ENCODE measurements at places on chromosomes 7 and 10.

- no peak for DNase-seq
Measured at GRCh38 chr10:33257439-33258080, 76.9 kb downstream of the NRP1 start.

DNA sequence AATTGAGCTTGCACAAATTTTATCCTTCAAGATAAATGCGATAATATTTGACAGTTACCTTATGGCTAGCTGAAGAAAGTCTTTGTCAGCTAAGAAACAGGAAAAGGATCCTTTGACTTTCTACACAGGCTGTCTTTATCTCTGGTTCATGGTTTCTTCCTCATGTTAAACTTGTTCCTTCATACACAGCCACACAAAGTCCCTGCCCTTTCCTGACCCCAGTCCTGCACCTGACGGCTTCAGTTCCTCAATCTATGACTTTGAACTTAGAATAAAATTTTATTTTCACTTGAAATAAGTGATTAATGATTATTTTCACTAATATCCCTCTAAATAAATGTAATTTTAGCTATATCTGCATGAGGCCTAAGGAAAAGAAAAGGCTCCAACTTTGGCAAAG, 77.8 kb upstream of the PRSS1 start:
- no peak for DNase-seq

GRCh38 chr7:18167815-18168214, 140.2 kb upstream of the PRPS1L1 start:
- no peak for DNase-seq

DNA sequence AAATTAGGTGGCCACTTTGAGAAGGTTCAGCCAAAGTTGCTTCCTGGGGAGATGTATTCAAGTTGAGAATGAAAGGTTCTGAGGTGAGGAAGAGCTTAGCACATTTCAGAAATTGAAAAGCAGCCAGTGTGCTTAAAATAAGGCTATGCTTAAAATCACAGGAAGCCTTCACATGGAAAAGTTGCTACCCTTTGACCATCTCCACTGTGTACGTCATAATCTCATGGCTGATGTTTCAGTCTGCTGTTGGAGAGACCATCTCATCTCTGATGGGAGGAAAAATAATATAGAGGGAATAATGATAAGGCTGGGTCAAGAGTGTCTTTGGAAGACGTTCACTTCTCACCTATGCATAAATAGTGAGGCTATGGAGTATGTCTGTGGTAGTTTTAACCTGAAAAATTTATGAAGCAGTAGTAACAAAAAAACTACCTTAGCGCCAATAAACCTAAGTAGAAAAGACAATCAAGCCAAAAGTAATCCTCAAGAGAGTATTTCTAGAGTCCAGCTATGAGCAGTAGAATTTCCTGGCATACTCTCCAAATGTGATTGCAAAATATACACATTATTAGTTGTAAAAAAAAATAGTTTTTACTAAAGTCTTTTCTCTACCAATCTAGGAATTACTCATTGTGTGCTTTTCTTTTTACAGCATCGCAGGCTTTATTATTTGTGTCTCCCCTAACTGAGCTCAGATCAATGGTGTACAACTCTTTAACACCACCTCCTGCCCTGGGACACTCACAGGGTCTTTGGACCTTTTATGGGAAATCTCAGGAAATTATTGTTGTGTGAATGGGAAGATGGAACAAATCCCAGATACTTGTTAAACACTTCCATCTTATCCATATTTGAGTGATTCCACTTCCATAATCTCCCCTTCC, 435.2 kb upstream of the LRGUK start:
- DNase-seq = no peak

DNA sequence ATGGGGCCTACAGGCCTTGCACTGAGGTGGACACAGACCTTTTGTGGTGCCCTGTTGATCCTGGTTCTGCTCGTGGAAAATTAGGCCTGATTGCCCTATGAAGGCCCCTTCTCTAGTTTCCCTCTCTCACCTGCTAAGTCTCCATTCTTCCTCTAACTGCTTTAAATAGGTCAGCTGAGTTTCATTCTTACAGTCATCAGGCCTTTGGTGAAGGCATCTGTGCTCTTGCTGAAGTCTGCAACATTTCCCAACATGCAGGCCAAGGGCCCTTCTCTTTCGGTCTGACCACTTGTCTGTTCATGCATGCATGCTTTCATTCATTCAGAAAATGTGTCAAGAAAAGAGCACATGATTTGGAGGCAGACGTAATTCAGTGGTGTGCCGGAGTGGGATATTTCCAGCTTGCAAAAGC, 244.0 kb downstream of the BUB3 start:
- DNase-seq = no peak

- DNase-seq = no peak
Measured at GRCh38 chr10:62057359-62057758, 155.9 kb downstream of the ARID5B start.

DNA sequence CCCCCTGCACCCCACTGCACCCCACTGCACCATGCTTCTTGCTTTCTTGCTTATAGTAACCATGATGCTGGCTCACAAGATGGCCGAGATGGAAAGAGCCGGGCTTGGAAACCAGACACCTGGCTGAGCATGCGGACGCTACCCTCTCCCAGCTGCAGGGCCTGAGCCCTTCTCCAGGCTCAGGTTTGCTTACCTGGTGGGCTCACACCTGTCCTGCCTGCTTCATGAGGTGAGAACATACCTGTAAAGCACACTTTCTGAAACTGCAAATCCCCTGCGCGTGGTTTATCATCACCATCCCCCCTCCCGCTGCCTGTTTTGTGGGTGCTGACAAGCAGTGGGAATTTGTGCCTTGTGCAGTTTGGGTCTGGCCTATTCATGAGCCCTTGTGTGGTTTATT, 302.7 kb downstream of the GLRX3 start:
- no peak for DNase-seq

GRCh38 chr10:101244321-101245050, 15.2 kb upstream of the LBX1 start:
- DNase-seq = no peak

GRCh38 chr10:4902571-4903011, 60.6 kb upstream of the AKR1C1 start:
- no peak for DNase-seq

DNA sequence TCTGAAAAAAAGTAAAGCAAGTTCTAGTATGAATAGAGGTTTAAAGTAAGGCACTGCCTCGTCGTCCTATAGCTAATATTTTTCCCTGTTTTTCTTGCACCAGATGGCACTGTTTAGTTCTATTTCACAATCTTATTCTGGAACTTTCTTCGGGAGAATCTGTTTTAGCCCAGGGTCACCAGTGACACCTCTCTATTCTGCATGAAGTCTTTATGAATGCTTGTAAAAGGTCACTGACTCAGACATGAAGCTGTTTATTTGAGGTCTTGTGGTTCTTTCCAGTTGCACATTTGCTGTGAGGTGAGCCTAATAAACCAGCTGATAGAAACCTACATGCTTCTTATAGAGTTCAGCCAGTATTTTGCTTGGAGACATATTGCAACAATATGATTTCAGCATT, 444.3 kb downstream of the AUTS2 start:
- DNase-seq = no peak

DNA sequence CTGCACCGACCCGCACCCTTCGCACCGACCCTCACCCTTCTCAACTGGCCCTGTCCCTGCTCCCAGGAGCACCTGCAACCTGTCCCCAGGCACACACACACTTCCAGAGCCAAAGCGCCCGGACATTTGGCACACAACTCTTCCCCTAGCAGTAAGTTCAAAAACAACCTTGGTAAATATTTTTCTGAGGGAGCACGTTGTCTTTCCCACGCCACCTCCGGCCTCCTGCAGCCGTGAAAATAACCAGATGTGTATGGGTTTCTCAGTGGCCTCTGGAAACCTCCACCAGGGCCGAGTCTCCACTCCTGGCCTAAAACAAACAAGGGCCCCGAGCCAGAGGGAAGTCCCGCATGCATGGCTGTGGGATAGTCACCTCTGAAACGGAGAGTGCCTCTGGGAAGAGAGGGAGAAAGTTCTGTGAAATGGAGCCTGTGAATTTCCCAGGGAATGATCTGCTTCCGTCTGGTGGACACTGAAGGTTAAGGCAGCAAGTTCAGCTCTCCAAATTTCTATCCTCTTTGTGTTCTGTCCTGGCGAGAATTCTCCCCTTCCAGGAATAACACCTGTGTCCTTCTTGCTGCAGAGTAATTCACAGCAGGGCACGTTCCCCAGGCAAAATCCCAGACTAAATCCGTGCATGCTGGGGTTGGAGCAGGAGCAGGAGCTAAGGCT, 15.8 kb downstream of the PODXL start:
- no peak for DNase-seq

GRCh38 chr10:100303724-100304319, 17.3 kb upstream of the BLOC1S2 start:
- DNase-seq = no peak

- no peak for DNase-seq
Measured at GRCh38 chr7:12221414-12221813, 10.3 kb downstream of the TMEM106B start.

DNA sequence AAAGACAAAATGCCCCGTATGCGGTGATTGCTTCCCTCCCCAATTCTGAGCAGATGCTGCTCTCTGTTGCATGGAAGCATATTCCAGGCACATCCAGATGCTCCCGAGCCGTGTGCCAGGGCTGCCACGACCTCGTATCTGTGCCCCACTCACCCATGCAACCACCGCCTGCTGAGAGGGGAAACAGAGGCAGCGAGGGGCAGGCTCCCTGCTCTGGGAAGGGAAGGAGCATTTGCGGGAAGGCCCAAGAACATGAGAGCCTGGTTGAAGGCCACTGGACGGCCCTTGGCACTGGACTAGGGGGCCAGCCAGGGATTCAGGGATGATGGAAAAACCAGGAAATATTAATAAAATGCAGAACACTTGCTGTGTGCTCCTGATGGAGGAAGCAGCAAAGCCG, 89.4 kb downstream of the CTBP2 start:
- DNase-seq = no peak

DNA sequence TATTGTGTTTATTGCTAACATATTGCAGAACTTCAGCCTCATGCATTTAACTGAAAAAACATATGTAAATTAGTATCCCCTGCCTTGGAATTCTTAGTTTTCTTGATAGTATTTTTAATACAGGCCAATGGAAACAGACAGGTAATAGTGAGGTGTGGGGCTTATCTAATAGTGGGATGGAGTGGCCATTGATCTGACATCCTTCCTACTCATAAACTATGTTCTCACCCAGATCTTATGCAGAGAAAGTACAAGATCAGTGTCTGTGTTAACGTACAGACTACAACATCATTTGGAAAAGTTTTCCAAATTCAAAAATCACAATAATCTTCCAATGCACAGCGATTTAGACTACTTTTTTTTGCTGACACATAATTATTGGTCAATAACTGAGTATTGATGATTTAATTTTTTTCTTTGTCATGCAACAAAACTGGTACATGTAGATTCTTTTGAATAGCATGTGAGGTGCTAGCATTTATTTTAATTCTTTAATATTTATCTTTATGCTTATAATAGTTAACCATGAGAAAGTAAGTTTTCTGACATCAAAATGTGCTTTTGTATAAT, 9.7 kb downstream of the CD36 start:
- no peak for DNase-seq

GRCh38 chr10:3238115-3238871, 65.7 kb upstream of the PITRM1 start:
- no peak for DNase-seq

GRCh38 chr10:118409295-118409694, 67.2 kb upstream of the FAM204A start:
- no peak for DNase-seq

DNA sequence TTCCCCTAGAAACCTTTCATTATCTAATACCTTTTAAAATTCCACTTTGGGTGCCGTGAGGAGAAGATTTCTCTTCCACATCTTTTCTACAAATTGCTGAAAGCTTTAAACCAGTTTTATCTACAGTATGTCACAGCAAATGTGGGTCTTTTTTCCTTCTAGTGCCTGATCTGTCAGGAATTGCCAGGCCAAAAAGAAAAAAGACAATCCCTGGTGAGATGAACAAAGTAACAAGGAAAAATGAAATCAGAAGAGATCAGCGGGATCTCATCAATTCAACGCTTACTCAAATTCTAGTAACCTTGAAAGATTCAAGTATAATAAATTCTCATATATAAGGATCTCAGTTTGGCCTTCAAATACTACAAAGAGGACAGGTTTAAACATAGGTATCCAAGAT, 449.5 kb downstream of the CALN1 start:
- no peak for DNase-seq

DNA sequence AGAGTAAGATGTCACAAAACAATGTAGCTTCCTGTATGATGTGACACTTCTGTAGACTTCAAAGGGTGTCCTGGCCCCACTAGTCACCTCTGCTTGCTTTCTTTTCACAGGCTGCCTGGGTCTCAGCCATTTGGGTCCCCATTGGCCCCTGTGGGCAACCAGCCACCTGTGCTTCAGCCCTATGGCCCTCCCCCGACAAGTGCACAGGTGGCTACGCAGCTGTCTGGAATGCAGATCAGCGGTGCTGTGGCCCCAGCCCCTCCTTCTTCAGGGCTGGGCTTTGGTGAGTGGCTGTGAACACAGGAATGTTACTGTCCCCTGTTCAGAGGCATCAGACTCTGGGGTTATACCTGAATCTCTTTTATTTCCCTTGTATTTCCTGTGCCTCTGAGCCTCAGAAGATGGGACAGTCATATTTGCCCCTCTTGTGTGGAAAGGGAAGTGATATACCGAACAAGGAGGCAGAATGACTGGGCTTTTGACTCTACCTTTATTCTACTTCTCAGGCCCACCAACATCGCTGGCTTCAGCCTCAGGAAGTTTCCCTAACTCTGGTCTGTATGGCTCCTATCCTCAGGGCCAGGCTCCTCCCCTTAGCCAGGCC, 15.4 kb downstream of the SEC24C start:
- no peak for DNase-seq

DNA sequence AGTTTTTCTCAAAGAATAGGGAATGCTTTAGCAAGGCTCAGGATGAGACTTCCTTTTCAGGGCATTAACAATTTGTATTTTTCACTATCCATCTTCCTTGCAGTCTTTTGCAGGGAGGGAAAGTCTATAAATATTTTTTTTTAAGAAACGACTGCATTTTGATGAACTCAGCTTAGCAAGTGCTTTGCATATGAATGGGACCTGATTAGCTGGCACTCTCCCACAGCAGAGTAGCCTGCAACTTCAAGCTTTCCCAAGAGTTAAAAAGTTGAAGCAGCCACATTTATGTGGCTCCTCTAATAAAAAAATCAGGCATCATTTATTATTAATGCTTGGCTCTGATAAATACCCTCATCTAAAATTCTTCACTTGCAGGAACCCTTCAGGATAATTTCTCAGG, 134.0 kb downstream of the GRID1 start:
- DNase-seq = no peak

DNA sequence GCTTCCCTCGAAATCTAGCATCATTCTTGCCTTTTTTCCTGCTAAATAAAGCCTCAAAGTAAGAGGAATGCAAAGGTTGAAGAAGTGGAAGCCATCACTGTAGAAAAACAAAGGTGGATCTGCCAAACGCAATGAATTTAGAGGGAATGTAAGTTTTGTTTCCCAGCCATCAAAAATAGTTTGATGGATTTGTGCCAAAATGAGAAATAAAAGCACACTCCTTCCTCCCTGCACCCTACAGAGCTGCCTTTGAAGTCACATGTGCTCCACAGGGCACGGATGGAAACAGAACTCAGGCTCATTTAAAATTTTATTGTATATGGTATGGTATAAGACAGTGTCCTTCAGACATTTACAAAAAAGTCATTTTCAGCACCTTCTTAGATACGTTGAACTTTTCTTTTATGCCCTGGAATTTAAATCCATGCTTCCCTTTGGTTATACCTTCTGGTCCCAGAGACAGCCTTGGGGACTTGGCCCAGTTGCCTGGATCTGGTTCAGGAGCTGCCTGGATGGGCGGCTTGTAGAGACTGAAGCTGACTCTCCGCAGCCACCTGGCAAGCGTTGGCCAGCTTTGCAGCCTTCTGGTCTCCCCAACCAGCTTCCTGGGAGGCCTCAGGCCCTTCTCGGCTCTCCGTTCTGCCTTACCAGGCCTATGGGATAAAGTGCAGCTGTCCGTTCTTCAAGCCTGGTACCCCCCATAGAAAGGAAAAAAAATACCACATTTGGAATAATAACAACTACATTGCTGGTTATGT, 228.5 kb upstream of the NEBL start:
- DNase-seq = no peak
